Activated CD8-positive, alpha-beta memory T cell treated with anti-CD3 and anti-CD28 coated beads for 4 hours (primary cell): ENCODE measurements at places on chromosomes 16 and 17.

- DNase-seq, result no peak
These were observed 982 bp downstream of the DBNDD1 start for GRCh38 chr16:90018297-90018651.

GRCh38 chr16:79811541-79811940, 211.0 kb upstream of the MAF start:
- DNase-seq, result no peak

DNA sequence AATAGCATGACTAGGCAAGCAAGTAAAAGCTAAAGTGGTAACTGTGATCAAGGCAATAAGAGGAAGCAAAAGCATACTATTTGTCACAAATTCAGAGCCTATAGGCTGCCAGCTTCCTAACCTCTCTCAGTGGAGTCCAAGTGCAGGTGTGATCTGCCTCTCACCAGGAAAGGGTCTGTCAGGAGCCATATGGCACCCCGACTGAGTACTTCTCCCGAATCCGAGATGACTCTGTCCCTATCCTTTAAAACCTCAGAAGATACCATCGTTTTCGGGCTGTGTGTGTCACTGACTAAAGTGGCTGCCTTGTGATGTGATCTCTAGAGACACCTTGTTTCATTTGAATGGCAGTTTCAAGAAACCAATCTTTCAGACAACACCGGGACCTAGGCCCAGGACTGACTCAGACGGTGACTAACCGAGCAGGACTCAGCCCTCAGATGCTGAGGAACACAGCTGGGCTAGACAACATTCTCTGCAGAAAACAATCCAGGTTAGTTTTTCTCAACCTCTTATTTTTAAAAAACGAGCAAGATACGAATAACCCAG, 63.6 kb downstream of the SMG6 start:
- no peak for DNase-seq

- DNase-seq, result no peak
These were observed 245.1 kb downstream of the SOX9 start for GRCh38 chr17:72365857-72366414.

DNA sequence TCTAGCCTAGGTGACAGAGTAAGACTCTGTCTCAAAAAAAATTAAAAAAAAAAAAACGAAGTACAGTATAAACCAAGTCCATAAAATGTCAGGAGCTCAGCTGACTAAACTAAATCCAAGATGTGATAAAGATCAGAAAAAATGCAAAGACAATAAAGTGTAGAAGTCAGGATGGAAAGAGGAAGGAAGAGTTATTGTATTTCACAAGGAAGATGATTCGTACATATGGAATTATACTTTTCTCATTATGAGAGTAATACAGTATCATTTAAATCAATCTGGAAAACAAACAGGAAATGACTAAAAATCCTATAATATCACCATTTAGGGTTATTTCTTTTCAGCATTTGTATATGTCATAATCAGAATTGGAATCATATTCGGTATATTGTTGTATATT, 11.4 kb upstream of the APOH start:
- DNase-seq, result no peak

GRCh38 chr16:65833171-65833871, 533.2 kb upstream of the CDH5 start:
- no peak for DNase-seq

- DNase-seq, result no peak
These were observed 1503.7 kb downstream of the CDH11 start for GRCh38 chr16:63617990-63618763.

- DNase-seq, result no peak
These were observed 175.6 kb downstream of the ABCC12 start for GRCh38 chr16:47980212-47980611.

- no peak for DNase-seq
These were observed 11.8 kb downstream of the RFFL start for GRCh38 chr17:35051579-35052240.

GRCh38 chr17:45357364-45357997, 40.7 kb upstream of the MAP3K14 start:
- no peak for DNase-seq

DNA sequence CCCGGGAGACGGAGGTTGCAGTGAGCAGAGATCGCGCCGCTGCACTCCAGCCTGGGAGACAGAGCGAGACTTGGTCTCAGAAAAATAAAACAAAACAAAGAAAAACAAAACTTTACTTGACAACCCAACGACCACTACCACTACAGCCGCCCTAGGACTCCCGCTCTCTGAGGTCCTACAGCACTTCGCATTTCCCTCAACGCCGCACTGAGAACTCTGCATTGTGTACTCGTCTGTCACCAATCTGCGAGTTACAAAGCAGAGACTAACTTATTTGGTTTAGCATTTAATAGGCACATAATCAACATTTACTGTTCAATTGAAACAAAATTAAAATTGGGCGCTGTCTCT, 479 bp upstream of the ZNF207 start:
- no peak for DNase-seq

DNA sequence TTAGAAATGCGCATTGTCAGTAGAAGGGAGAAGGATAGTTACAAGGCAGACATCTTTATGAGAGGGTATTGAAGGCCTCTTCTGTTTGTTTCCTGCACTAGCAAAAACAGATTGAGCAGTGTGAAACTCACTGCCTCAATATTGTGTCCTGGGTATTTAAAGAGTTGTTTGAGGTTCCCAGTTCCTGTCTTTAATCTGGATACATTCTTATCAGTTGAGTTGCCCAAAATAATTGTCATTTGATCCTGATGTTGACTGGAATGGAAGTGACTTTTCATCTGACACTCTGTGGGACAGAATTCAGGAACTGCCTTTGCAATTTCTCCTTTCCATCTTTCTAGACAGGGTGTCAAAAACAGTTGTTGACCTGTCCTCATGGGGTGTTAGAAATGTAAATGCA, 1.7 kb downstream of the ATP6V0A1 start:
- no peak for DNase-seq

DNA sequence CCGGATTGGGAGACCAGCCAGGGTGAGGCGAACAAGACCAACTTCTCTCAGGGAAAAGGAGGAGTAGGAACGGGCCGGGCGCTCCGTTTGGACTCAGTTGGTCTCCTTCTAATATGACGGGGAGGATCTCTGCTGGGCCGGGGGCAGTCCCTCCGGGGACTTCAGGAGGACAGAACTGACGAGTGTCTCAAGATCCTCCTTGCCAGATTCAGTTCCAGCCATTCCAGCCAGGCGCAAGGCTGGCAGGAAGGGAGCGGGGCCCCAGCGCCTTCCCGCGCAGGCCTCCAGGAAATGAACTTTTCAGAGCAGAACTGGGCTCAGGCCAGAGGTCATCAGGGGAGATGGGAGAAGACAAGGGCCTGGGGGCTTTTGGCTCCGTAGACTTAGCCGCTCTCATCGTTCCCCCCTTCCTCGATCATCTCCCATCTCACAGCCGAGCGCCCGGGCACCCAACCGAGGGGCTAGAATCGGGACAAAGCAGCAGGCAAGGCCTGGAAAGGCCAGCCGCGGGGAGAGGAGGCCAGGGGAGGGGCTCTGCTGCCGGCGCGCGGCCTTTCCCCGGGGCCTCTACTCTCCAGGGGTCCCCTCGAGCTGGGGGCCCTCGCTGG, 1.6 kb downstream of the ZNF423 start:
- DNase-seq, result no peak

GRCh38 chr17:29243792-29244191, 2.9 kb upstream of the CRYBA1 start:
- no peak for DNase-seq

DNA sequence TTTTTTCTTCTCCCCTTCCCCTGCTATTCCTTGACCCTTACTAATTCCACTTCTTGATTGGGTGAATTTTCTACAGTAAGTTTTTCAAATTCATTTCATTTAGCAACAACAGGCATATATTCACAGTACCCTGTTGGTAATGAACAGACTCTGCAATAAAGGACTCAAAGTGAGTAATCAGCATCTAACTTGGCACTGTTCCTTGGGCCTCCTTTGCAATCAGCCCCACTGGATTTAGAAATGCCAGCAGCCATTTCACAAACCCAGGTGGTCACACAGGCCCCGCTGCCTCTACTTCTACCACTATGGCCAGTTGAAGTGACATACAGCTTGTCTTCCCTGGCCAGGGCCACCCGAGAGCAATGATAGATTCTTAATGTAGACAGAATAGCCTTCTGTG, 113.8 kb downstream of the CYB561 start:
- DNase-seq, result no peak

DNA sequence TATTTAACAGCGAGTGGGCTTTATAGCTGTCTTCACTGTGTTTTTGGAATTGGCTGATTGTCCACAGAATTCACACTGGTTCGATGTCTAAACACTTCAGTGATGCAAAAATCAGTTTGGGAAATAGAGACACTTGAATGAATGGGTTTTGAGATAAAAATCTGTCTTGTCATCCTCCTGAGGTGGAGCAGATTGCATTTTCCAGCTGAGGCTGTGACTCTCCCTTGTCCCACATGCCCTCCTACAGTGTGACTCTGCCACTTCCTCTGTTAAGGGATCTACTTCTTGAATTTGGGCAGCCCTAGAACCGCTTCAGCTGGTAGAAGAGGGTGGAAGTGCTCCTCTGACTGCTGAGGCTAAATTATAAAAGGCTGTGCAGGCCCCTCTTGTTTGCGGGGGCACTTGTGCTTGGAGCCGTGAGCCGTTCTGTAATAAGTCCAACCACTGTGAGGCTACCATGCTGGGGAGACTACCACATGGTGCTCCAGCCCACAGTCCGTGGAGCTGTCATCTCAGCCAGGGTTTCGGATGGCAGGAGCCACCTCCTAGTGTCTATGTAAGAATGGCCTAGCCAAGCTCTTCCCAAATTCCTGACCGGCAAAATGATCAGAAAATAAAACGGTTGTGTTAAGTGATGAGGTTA, 175.9 kb downstream of the SPECC1 start:
- DNase-seq, result no peak

DNA sequence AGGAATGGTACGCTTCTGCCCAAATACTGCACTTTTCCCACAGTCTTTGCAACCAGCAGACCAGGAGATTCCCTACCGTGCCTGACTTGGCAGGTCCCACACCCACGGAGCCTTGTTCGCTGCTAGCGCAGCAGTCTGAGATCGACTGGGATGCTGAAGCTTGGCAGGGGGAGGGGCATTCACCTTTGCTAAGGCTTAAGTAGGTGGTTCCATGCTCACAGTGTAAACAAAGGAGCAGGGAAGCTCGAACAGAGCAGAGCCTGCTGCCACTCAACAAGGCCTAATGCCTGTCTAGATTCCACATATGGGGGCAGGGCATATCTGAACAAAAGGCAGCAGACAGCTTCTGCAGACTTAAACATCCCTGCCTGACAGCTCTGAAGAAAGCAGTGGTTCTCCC, 107.2 kb upstream of the TMEM97 start:
- no peak for DNase-seq

GRCh38 chr17:67183531-67183930, 61.5 kb downstream of the HELZ start:
- no peak for DNase-seq

DNA sequence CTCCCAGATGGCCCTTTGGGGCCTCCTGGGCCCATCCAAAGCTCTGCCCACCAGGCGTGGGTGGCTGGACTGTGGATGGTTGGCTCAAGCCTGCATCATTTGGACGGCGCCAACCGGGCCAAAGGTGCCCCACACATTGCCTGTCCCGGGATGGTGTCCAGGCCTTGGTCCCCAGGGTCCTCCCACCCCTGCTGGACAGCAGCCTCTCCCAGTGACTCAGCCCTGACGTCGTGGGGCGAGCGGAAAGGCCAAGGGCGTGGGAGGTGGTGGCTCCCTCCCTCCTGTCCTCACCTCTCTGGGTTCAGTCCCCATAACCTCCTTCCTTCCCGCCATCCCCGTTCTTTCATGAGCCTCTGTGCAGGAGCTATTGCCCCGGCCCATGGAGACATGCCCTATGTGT, 42.1 kb upstream of the DLX4 start:
- no peak for DNase-seq

DNA sequence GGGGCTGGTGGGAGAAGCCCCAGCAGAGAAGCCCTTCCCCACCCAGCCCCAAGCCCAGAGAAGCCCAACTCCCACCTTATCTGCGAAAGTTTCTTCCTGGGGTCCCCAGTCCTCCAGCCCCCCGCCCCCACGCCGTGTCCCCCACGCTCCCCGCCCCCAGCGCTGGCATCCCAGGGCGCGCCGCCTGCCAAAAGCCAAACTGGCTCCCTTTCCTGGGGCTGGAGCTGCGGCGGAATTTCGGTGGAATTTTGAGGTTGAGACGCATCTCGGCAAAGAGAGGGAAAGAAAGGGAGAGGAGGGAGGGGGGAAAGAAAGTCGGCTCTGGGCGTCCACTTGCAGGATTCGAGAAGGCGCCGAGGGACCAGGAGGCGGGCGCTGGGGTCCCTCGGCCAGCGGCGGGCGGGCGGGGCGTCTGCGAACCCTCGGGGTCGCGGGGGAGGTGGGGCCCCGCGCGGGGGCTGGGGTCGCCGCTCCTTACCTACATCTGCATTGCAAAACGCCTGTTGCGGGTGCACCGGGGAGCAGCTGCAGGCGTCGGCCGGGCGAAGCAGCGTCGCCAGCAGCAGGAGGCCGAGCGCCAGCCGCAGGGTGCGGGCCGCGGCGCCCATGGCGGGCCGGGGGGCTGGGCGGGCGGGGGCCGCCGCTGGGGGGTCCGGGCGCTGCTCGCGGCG, 571 bp downstream of the TIMP2 start:
- DNase-seq, result no peak

DNA sequence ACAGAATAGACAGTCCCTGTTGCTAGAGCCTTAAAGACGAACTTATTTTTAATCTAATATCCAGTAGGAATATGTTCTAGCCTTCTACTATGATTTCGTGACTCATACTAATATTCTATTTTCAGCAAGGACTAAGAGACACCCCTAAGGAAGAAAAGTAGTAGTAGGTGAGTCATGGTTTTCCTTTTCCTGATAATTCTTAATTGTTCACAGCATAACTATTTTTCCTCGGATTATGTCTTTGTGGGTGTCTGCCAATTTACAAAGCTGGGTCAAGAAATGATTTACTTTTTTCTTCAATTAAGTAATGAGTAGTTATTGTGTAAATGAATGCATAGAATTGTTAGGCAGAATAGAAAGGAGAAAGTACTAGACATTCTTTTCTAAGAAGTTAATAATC, 292.2 kb downstream of the TOX3 start:
- no peak for DNase-seq

GRCh38 chr17:38564254-38564837, 41.4 kb downstream of the SRCIN1 start:
- DNase-seq, result no peak

- no peak for DNase-seq
These were observed 7.7 kb downstream of the FOXL1 start for GRCh38 chr16:86585821-86586611.

- DNase-seq, result no peak
These were observed 807 bp upstream of the HBQ1 start for GRCh38 chr16:179211-180092.

DNA sequence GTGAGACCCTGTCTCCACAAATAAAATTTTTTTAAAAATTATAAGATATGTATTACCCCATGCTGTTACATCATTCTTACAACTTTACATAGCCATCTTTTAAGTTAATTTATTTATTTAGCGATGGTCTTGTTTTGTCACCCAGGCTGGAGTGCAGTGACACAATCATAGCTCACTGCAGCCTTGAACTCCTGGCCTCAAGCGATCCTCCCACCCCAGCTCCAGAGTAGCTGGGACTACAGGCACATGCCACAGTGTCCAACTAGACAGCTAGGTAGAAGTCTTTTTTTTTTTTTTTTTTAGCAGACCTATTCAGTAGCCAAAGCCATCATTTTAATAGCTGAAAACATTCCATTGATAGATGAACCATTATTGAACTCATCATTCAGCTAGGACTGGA, 92.7 kb downstream of the NDE1 start:
- no peak for DNase-seq
